Omental fat pad (tissue), 4 donors: ENCODE measurements at places on chromosomes 12 and 14.

GRCh38 chr12:6375269-6376078 is at the start of gene SCNN1A:
Gene SCNN1A (minus strand): TSS chr12:6375563. CDS start chr12:6374783, 780 bp downstream.
- DNase-seq: no peak

DNA sequence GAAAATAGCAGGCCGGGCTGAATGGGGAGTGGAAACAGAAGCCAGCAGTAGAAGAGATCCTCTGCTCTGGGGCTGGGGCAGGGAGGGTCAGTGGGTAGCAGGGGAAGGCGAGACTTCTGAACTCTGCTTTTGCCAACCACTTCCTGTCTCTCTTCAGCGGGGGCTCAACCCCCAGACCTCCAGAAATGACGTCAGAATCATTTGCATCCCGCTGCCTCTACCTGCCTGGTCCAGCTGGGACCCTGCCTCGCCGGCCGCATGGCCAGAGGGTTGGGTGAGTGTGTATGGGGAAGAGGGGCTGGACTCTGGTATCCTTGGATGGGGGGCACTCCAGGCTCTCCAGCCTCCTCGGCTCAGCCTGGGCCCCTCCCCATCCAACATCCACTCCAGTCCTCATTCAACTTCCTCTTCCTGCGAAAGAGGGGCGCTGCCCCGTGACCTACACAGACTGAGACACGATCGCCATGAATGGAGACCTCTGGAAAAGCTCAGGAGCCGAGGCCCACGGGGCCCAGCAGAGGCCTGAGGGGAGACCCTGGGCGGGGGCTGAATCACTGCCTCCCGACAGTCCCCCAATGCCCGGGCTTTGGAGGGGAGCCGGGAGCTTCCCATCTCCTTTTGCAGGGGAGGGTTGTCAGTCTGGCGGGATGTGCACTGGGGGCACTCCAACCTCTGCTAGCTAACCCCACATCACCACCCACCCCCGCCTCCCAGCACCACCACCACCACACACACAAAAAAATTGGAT is 458 bp upstream of the HOXC4 start:
- no peak for DNase-seq

GRCh38 chr14:35295845-35296161 is 3.6 kb downstream of the PSMA6 start:
- DNase-seq: no peak

DNA sequence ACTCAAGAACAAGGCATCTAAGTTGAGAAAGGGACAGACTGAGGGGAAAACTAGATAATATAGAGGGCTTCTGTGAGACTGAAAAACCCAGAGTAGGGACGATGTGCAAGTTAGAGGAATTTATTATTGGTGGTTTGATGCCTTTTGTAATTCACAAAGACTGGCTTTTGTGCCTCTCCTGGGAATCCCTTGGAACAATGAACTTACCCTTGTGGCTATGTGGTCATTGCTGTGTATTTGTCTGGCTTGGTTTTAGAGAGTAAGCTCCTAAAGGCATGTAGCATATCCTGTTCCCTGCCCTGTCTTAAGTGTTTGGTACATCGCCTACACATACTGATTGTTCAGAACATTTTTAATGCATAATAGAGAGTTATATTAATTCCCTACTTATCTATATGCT is 26.6 kb downstream of the DCN start:
- no peak for DNase-seq

GRCh38 chr12:48978741-48979601 is 849 bp downstream of the WNT1 start:
- no peak for DNase-seq

GRCh38 chr12:125132698-125133400 is 67.6 kb downstream of the AACS start:
- no peak for DNase-seq

DNA sequence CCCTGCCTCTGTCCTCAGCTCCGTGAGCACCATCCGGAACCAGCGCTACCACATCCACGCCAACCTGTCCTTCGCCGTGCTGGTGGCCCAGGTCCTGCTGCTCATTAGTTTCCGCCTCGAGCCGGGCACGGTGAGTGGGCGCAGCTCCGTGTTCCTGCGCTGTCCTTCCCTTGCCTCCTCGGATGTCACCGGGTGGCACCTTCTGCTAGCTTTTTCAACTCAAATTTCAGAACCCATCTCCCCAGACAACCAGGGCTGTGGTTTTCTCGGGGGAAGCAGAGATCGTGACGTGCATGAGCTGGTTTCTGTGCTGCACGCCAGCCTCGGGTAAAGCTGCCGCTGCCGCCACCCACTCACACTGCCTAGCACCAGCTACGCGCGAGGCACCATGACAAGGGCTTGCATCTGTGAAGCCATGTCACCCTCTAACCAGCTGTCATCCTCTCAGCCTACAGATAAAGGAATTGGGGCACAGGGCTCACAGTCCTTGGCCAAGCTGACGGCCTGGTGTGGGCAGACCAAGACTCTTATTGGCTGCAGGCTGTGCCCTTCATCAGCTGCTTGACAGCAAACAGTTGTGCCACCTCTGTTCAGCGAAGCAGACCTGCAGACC is 152.1 kb downstream of the ADGRD1 start:
- DNase-seq: no peak

DNA sequence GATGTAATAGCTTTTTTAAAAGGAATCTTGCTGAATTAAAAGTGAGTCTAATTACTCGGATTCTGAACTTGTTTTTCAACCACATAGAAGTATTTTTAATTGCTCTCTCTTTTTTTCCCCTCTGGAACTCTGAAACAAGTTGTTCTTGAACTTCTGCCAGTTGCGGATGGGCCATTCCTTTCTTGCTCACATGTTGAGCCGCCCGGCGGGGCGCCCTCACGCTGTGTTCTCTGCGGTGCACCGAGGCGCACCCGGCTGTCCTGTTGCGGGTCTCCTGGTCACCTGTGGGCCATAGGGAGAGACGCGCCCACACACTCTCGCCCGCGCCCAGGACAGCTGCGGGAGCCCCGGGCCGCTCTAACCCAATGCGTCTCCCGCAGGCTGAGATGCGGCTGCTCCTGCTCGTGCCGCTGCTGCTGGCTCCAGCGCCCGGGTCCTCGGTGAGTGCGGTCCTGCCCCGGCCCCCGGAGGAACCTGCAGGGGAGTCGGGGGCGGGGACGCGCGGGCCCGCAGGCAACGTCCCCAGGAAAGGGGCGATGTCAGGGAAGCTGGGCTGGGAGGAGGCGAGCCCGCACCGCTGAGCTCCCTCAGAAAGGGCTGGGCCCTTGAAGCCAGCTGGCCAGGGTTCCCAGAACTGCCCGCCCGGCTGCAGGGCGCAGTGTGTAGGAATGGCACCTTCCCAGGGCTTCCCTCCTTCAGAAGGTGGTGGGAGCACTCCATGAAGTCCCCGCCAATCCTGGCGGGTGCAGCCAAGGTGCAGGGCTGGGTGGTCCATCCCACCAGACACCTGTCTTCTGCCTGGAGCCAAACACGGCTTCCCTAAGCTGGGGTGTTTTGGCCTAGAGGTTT is 2.3 kb downstream of the PAPLN start:
- no peak for DNase-seq

DNA sequence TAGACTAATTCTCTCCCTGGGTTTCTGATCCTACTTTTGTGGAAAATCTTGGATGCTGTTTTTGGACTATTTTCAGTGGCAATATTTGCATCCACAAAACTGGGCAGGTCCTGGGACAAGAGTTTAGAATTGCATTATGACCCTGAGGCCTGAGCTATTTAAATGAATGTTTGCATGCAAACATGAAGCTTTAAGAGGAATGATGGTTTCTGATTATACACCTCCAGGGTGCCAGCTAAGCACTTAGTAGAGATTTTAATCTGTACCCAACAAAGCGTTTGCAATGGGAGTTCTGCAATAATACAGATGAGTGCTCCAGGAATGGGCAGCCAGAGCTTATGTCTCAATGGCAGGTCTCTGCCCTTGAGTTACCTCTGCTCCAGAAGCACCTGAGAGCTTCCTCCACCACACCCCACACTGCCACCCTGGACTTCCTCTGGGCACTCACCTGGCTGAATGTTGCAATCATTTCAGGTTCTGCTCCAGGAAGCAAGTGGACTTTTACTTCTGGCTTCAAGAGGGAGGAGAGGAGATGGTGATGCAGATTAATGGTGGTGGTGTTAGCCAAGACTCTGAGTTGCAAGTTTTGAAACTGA is 6.0 kb upstream of the SPTLC2 start:
- no peak for DNase-seq

- DNase-seq: no peak
These were observed 229.6 kb upstream of the EGLN3 start for GRCh38 chr14:34180434-34180833.

- DNase-seq: no peak
These were observed 582.5 kb downstream of the NRXN3 start for GRCh38 chr14:78752518-78753188.

DNA sequence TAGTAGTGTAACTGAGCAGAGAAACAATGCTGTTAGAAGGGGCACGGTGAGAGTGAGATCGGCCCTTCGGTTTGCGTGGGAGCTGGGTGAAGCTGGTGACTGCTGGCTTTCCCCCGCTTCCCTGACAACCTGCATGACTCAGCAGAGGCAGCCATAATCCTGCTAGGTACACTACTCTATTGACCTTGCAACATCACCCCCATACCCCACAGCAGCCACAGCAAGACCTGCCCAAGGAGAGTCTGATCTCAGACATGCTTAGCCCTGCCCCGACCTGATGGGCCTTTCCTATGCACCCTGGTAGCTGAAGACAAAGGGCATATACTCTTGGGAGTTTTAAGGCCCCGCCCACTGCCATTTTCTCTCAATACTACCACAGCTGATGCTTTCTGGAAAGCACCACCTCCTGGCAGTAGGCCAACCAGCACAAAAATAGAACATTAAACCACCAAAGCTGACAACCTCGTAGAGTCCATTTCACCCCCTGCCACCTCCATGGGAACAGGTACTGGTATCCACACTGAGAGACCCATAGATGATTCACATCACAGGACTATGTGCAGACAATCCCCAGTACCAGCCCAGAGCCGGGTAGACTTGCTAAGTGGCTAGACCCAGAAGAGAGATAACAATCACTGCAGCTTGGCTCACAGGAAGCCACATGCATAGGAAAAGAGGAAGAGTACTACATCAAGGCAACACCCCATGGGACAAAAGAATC is 75.9 kb upstream of the RGS6 start:
- DNase-seq: no peak

DNA sequence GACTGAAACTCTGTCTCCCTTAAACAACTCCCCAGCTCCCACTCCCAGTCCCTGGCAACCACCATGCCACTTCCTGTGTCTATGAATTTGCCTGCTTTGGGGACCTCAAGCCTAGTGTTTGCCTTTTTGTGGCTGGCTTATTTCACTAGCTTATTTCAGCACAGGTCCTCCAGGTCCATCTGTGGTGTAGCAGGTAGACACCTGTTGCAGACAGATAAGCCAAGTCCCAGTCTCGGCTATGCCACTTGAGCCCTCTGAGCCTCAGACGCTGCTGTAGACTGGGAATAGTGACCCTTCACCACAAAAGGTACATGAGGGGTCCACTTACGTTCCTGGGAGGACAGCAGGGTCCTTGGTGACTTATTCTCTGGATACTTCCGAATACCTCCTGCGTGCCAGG is 24.4 kb upstream of the KLC1 start:
- DNase-seq: no peak

GRCh38 chr14:55301437-55302121 is 30.4 kb downstream of the FBXO34 start:
- DNase-seq: no peak

DNA sequence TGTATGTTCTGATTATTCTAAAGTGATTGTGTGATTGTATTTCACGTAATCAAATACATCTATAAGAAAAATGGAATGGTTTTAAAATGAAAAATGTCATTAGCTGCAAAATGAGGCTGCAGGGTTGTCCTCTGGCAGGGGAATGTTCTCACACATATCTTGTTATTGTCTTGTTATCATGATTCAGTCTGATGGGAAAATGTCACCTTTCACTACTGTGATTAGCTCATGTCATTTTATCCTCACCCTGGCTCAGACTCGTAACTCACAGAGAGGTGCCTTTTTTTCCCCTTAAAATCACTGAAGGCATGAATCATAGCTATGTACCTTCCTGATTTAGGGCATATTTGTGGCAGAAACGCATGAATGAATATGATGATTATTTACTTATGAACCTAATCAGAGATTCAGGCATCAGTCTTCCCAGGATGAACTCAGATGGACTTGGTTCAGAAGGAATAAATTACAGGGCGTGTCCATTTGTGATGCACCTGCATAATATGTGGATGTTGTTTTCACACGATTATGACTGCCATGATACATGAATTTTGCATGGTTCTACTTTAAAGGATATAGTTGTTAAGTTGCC is 1339.2 kb downstream of the AACS start:
- no peak for DNase-seq

- no peak for DNase-seq
These were observed 213.6 kb downstream of the DAD1 start for GRCh38 chr14:22375321-22375930.

GRCh38 chr12:98845957-98846356 is 200.9 kb downstream of the APAF1 start:
- DNase-seq: no peak

DNA sequence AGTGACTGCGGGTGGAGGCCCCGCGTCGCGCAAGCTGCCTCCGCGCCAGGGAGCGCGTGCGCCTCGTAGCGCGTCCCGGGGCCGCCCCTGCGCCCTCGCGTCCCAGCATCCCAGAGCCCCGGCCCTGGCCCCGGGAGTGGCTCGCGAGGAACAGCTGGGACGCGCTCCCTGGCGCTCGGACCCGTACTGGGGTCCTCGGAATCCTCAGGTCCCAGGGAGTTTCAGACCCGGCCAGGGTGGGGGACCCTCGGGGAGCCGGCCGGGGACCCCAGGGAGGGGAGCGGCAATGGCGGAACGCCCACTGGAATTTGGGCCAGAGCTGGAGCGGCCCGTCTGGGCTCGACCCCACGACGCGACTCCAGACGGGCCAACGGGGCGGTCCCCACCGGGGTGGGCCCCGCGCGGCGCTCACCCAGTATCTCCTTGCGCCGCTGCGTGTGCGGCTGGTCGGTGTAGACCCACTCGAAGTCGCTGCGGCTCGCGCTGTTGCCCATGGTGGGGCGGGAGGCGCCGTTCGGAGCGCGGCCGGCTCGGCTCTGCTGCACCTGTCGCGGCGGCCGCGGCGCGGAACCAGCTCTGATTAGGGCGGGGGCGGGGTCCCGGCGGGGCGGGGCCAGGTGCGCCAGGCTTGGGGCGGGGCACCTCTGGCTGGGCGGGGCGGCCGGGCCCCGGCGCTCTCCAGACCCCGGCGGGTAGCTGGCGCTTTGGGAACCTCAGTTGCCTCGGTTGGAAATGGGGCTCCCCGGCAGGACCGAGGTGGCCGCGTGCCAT is at the start of gene DEGS2:
DEGS2 (minus strand) TSS at position 552 of the 771 bp plus-strand sequence; CDS start at position 494, 58 bp downstream.
- DNase-seq: no peak

GRCh38 chr12:93135286-93136239 is 206.5 kb upstream of the EEA1 start:
- DNase-seq: no peak

DNA sequence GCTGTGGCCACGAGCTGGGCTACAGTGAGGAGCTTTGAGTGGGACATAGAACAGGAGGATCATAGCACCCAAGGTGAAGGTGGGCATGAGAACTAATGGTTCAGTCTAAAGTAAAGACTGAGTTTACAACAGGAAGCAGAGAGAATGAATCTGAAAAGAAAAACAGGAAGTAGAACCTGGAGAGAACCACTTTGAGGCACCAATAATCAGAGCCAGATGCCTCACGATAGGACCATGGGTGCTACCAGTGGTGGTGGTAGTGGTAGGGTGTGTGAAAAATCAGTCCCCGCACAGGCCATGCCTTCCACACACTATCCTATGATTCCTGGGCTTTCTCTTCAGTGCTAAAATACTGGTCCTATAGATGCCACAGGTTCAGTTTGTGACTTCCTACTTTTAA is 293.6 kb downstream of the AKAP6 start:
- DNase-seq: no peak

- no peak for DNase-seq
These were observed 42.6 kb downstream of the SAMD4A start for GRCh38 chr14:54609576-54609975.
